ENCODE measurements at places on chromosomes 2 and 18.

GRCh38 chr2:199603721-199604291 is 146.1 kb upstream of the SATB2 start:
- DNase-seq: no peak

- DNase-seq: no peak
Observed at GRCh38 chr2:206415618-206416243, 27.6 kb upstream of the ADAM23 start.

- DNase-seq: no peak
Observed at GRCh38 chr2:60486551-60486950, 66.9 kb downstream of the BCL11A start.

- DNase-seq: no peak
Observed at GRCh38 chr18:72738136-72738535, 129.7 kb downstream of the NETO1 start.

GRCh38 chr2:241948901-241949735 is 79.6 kb downstream of the RTP5 start:
- no peak for DNase-seq

DNA sequence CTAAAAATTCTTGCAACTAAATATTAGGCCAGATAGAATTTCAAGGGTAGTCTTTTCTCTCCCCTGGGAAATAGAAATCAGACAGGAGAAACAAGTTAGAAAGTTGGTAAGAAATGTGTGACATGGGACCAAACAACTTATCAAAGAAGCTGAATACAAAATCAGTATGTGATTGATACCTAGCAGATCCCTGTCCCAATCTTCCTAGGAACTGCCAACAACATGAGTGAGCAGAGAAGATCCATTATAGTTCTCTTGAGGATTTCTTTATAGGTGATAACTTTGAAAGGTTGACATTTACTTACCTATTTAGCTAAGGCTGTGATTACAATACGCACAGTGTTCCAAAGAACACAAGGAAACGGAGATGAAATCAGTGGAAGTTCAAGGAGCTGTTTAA is 162.4 kb downstream of the DLGAP1 start:
- DNase-seq: no peak

- no peak for DNase-seq
Observed at GRCh38 chr2:134232868-134233727, 20.8 kb upstream of the MGAT5 start.

DNA sequence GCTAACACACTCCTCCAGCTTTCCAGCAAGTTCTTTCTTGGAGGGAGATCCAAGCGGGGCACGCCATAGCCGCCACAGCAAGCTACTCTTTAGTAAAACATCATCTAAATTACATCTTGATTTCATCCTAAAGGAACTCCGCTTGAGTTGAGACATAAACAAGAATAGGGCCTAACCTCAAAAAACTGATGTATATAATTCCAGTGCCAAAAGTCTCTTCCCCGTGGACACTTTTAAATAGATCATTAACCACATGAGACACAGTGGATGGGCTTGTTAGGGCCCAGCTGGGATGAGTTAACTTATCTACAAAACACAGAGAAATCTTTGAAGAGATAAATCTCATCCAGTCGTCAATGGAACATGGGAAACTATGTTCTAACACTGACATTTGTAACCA is 20.8 kb upstream of the MLPH start:
- no peak for DNase-seq

- DNase-seq: no peak
Observed at GRCh38 chr2:44555700-44556099, 194.0 kb downstream of the CAMKMT start.

- DNase-seq: no peak
Observed at GRCh38 chr2:75523313-75524275, 37.1 kb downstream of the EVA1A start.

DNA sequence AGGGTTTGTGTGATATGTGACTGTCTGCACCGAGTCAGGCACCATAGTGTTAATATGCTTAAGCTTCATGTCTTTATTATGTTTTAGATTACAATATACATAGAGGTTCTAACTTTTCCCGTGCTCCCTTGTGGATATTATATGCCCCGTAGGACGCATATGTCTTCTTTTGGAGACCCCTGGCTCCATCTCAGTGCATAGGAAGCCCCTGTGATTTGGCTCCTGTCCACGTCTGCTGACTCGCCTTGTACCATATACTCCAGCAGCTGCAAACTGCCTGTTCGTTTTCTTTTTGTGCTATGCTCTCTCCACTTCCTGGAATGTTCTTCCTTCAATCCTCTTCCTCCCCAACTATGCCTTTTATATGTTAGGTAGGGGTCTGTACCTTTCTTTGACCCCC is 110.9 kb downstream of the PTRHD1 start:
- no peak for DNase-seq

DNA sequence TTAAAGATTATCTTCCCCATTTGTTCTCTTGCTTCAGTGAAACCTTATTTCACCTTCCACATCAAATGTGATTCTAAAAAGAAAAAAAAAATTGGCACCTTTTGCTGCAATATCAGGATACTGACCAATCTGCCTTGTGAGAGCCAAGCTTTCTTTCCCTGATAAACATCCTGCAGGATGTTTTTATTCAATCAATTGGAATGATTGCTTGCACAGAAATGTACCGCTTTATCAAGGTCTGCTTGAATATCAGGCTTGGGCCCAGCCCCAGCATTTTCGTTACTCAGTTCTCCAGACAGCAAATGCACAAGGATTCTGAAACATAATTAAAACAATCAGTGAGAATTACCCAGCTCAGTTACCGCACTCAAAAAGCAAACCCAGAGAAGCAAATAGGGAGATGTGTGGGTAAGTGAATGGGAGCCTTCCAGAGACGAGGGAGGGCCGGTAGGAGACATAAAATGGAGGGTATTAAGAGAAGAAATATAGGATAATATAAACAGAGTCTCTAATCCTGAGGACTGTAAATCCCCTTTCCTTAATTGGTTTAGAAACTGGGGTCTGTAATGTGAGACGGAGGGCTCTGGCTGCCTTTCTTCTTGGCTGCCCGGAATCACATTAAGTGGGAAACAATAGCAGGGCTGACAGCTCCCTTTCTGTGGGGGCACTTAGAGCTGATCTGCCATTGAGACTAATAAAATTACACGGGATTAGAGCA is 291.8 kb downstream of the ICOS start:
- DNase-seq: no peak

GRCh38 chr2:15363142-15363541 is 198.0 kb downstream of the NBAS start:
- no peak for DNase-seq

DNA sequence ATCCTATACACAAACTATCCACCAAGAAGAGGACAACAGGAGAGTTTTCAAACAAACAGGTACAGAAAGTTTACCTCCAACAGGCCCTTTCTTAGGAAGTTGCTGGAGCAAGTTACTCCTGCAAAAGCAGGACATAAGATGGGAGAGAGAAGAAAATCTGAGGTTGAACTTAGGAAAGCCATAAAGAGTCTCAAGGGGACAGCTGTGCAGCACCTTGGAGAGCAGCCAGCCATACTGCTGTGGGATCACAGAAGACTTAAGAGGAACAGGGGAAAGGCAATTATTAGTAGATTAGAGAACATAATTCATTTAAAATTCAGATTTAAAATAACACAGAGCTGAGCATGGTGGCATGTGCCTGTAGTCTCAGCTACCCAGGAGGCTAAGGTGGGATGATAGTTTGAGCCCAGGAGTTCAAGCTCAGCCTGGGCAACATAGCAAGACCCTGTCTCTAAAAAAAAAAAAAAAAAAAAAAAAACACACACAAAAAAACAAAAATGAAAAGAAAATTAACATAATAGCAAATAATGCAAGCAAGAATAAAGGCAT is 148.1 kb upstream of the SIX3 start:
- no peak for DNase-seq

GRCh38 chr18:37225279-37225678 is 340.3 kb downstream of the CELF4 start:
- DNase-seq: no peak

DNA sequence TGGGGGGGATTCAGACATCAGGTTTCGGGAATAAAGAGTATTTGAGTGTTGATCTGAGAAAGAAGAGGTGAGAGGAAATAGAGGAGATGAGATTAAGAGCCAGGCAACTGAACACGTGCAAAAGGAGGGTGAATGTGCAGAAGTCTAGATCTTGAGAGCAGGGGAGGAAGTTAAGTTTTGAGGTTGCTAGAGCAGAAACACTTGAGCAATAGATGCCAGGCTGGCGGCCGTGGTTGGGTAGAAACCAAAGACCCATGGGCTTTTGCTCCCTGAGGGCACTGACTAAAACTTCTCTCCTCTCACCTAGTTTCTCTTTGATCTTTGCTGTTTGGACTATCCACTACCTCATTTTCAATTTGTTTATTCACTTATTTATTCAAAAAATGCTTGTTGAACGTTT is 116.0 kb downstream of the CDC42EP3 start:
- DNase-seq: no peak

DNA sequence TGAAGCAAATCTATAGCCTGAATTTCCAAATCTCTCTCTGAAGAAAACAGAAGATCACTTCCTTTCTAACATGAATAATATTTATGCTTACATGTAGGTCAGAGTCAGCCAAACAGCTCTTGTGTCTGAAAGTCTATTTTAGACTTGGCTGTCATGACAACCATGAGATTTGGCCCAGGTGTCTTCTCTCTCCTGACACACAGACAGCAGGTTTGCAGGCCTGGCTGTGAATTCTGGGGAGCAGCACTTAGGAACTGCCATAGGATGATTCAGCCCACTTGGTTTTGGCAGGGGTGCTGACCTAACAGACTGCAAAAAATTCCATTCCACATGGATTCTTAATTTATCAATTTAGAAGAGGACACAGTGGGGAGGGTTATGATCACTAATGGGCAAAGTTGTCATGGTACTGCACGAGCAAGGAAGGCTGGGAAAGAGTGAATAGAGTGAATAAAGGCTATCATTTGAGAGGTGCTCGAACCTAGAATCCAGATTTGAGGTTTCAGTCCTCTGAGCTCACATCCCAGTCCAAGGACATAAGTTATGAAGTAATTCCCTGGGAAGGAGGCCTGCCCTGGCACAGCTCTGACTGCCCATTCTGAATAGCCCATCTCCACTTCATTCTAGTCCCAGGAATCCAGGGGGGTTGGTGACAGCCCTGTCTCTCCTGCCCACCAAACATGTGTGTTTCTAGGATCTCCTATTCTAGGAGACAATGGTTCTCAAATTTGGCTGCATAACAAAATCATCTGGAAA is 453.9 kb upstream of the TRIB2 start:
- DNase-seq: peak; percentile 26

GRCh38 chr2:33632831-33633230 is 33.7 kb upstream of the FAM98A start:
- no peak for DNase-seq

- DNase-seq: peak; percentile 6
Observed at GRCh38 chr2:86673986-86674670, 46.0 kb upstream of the RMND5A start.

Data from stromal cell of bone marrow (primary cell).